ENCODE measurements at places on chromosomes 4 and X.

DNA sequence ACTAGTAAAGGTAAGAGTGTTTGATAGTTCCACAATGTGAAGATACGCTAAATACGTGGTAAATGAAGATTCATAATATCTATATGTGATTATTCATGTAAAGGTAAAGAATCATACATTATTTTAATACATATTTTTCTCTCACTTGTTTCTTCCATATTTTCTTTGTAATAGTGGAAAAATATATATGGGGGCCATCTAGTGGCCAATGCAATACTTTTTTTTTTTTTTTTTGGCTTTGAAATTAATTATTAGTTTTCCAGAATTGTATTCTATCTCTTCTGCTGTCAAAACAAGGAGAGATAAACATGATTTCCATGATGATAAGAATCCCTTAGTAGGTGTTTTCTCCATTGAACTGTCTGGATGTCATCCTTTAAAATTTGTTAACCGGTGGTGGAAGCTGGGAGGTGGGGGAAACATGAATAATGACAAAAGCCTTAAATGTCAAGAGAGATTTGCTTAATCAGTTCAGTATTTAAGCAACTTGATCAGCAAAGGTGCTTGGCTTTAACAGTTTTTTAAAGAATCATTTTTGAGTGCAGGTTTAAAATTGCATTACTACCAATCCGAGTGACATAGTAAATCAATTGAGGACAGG, 508.7 kb upstream of the HTR2C start:
- DNase-seq: no peak

DNA sequence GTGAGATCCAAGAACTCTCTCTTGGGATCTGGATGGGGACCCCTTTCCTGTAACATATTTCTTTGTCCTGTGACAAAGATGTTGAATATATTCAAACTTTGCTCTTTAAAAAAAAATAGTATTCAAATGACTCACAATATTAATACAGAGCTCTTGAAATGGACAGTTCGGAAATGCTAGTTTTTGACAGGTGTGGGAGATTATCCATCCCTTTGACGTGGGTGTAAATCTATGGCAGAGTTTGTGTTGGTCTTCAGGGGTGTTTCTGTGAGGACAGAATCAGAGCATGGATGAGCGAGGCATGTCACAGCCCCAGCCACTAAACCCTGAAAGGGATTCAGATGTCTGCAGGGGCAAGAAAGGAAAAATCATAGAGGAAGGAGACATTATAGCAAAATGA, 25.8 kb downstream of the TENM3 start:
- DNase-seq: no peak

- no peak for DNase-seq
Observed at GRCh38 chr4:183255487-183255886, 64.6 kb downstream of the CLDN22 start.

DNA sequence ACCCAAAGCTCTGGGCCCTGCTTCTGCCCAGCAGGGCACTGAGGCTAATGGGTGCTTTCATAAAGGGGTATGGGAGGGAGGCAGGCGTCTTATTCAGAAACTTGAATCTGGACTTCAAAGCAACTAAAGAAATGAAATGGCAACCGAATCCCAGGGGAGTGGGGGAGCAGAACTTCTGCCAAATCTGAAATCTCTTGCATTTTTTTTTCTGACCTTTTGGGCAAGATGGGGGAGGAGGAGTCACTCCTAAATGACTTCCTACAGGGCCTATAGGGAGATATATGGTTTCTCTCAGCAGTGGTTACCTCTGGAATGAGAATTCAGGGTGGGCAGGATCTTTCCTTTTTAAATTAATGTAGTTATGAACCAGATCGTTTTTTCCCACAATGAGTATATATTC, 30.6 kb upstream of the KIAA1210 start:
- DNase-seq: no peak

DNA sequence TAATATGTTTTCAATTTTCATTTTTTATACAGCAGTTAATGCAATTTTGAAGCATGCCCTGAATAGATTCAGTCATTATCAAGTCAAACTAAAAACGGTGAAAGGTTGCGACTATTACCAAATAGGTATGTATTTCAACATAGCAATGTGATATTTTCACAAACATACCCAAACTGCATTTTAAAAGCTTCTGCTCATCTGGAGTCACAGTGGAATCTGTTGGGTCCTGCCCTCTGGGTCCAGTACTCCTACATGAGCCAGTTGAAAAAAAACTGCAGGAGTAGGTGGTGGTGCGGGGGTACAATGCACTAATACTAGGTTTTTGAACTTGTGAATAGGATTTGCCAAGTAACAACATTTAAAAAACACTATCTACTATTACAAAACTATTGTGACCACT, 938 bp downstream of the GPR34 start:
- DNase-seq: no peak

DNA sequence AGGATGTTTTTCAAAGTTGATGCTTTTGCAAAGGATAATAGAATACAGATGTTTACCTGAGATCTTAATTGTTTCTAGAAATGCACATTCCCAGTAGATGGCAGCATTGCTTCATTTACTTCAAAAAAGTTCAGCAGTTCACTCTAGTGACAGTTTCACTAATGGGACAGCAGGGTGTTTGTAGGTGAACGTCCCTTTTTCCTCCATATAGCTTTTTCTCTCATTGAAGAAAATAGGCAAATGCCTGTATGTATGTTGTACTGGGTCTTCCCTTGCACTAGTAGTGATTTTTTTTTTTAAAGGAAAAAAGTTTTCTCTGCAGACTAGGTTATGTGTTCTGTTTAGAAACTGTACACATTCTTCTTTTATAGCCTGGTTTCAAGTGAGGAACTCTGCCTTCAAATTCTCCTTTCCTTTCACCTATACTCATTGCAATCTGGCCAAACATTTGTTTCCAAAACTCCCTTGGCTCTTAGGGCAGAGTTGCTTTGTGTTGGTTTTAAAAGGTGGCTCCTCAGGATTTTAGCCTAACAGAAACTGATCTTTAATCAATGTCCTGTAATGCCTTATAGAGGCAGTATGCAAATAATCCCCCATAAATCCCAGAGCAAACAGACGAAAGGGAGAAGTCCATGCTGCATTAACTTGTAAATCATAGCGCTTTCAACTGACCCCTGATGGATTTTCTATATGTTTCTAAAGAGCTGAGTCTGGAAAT, 86.3 kb downstream of the EGF start:
- no peak for DNase-seq

DNA sequence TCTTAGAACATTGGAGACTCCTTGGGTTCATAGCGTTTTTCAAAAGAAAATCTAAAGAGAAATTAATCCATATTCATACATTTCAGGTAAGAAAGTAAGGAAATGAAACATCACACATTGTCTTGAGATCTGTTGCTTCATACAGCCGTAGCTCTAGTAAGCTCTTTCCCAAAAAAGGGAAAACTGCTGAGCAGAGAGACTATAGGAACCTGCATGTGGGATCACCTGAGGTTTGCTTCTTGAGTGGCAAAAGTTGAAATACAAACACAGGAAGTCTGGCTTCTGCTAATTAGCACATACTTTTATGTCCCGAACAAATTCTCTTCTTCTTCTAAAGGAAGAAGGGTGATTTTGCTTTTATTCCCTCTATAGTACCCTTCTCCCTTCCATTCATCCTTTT, 57.7 kb downstream of the MRPL1 start:
- DNase-seq: no peak

GRCh38 chrX:1464041-1464970, 11.6 kb upstream of the ASMTL start:
- peak; percentile 42 for DNase-seq

DNA sequence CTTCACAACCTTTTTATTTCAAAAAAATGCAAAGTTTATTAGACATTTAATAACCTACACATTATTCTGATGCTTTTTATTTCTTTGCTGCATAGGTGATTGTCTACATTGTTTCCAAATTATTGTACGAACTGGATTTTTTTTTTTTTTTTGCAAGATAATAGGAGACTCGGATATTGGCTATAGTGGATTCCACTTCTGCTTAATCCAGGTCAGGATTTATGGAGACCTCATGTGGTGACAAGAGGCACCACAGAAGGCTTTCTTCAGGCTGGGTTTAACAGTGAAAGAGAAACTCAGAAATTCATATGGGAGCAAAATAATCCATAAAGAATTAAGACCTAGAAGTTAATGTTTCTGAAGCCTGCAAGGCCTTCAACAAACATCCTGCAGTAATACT, 2.4 kb upstream of the SLIT2 start:
- no peak for DNase-seq

DNA sequence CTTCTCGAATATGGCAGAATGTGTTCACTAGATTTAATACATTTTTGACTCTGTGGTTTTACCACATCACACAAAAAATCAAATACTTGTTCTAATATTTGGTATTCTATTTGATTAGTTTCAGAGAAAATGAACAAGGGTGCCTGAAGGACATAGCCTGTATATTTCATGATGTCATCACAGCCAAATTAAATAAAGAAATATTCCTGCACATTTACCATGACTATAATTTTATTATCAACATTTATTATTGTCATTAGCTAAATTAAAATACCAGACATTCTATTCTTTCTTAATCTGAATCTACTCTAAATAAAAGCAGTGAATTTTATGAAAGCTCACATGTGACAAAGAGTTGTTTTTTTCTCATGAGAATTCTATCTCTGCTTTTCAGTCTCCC, 980.5 kb downstream of the PCDH18 start:
- DNase-seq: no peak

DNA sequence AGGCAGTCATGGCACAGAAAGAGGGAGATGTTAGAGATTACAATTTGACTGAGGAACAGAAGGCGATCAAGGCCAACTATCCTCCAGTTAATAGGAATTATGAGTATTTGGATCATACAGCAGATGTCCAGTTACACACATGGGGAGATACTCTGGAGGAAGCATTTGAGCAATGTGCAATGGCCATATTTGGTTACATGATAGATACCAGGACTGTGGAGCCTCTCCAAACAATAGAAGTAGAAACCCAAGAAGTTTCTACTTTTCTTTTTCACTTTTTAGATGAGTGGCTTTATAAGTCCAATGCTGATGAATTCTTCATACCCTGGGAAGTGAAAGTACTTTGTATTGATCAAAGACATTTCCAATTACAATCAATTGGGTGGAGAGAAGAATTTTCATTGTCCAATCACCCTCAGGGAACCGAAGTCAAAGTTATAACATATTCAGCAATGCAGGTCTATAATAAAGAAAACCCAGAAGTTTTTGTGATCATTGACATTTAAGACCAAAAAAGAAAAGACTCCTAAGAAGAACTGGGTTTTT, 139.1 kb downstream of the MAB21L2 start:
- DNase-seq: no peak

DNA sequence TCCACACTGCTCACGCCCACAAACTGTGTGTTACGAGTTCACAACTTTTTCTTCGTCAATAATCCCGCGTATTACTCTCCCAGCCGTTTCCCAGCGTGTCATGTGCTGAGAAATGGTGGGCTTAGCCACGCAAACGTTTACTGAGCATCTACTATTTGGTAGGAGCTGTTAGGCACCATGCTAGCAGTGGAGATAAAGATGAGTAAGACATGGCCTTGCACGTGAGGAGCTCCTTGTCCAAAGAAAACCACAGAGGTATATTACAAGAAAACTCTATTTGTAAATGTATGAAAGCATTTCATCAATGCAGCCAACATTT, 821 bp upstream of the TMEM128 start:
- DNase-seq: no peak

DNA sequence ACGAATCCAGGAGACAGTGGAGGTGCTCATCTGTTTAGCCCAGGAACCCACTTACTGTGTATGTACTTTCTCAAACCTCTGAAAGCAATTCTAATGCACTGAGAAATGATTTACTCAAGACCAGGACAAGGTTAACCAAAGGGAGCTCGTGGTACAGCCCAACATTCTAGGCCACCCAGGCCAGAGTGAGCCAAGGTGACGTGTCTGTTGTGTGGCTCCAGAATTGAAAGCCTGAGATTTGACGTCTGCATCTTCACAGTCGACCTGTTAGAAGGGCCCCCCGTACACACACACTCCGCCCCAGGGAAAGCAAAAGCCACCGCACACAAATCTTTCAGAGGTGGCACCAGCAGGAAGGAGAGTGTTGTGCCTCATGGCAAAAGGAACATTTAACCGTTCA, 2.3 kb downstream of the MAP3K15 start:
- no peak for DNase-seq

- no peak for DNase-seq
Observed at GRCh38 chr4:39442998-39443397, 15.7 kb downstream of the RPL9 start.

DNA sequence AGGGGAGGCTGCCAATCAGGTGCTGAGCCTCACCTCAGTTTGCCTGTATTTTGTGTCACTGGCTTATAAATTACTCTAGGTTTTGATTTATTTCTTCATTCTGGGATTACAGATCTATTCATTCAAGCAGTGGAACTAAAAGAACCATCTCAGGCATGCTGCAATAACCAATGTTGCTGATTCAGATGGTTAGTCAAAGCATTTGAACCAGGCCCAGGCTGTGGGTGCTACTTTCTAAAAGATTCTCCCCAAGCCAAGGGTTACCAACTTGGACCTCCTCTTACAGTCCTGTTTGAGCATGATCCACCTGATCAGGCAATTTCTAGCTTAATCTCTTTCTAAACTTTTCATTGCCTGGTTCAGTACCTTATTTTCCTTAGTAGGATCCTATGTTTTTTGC, 67.2 kb downstream of the TMEM131L start:
- no peak for DNase-seq

DNA sequence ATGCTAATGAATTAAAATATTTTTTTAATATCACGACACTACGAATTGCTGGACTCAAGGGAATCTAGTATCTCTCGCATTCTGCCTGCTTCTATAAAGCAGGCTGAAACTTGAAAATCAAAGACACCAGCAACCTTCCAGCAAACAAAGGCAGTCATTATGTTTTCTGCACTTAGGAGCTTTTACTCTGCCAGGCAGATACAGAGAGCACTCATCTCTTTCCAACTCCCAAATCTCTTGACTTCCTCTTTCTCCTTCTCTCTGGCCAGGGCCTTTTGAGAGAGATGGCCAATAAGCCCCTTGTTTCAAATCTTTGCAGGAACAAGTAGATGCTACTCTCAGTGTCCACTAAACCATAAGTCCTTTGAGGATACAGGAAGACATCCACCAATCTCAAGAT, 95.2 kb upstream of the KLF3 start:
- DNase-seq: no peak

GRCh38 chr4:81573840-81574239, 102.1 kb upstream of the RASGEF1B start:
- DNase-seq: no peak

GRCh38 chr4:8761824-8762205, 109.8 kb downstream of the HMX1 start:
- DNase-seq: no peak

- no peak for DNase-seq
Observed at GRCh38 chr4:172042714-172043114, 229.5 kb downstream of the GALNTL6 start.

- no peak for DNase-seq
Observed at GRCh38 chrX:133346026-133346425, 69.3 kb downstream of the GPC4 start.

All from T-helper 2 cell treated with Interferon-gamma antibody and Interleukin-4, amounts not matched to agents 5 μg/mL and 100 μg/mL, for 36 hours (primary cell).